Caudate nucleus (tissue), 63 donors: ENCODE measurements at places on chromosomes 1 and 21.

DNA sequence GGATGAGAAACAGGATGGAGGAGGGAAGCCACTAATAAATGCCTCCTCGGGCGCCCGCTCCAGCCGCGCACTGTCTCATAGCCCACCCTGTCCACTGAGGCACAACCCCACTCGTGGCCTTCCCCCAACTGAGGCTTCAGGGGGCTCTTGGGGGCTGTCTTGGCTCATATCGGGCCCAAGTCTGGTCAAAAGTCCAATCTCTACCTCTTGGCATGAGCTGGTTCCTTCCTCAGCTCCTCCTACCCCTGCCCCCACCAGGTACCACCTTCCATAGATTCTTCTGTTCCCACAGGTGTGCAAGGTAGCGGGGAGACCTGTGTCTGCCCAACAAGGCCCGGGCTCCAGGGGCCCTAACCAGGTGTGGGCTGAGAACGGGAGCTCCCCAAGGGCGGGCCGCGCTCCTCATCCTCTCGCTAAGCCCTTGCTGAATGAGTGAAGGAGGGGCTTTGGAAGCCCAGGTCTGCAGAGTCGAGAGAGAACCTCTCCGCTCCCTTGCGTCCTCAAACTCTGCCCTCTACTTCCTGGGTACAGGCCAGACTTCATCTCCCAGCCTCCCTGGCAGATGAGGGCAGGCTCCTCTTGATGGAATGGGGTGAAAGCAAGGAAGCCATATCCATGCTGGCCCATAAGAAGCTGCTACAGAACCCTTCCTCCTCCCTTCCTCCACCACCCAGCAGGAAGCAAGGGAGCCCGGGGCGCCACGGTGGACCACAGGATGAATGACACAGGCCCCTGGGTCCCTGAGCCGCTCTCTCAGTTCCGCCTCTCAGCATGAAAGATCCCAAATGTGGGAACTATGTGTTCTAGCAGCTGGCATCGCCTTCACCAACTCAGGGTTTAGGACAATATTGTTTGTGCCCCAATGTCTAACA, 74.7 kb downstream of the PSMG1 start:
- no peak for DNase-seq

DNA sequence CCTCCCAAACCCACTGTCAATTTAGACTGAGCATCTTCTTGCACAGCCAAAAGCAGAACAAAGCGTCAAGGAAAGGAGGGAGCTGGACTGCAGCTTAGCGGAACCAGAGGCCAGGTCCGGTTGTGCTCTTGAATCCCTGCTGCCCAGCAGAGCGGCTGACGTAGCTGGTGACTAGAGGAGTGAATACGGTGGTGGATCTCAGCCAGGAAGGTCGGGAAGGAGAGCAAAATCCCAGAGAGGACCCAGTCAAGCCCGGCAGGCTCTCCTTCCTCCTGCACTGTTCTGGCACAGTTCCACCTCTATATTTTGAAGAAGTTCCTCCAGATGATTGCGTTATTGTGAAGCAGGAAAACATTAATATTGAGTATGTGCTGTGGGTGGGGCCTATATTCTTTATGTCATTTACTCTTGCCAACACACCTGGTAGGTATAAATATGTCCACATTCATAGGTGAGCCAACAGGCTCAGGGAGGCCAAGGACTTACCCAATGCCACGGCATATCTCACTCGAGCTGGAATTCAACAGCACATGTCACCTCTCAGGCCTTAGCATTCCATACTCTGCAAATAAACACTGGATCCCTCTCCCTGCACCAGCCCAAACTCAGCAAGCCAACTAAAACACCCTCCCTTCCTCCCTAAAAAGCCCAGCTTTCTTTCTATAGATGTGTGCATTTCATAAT, 23.6 kb upstream of the ABCB10 start:
- DNase-seq = no peak

DNA sequence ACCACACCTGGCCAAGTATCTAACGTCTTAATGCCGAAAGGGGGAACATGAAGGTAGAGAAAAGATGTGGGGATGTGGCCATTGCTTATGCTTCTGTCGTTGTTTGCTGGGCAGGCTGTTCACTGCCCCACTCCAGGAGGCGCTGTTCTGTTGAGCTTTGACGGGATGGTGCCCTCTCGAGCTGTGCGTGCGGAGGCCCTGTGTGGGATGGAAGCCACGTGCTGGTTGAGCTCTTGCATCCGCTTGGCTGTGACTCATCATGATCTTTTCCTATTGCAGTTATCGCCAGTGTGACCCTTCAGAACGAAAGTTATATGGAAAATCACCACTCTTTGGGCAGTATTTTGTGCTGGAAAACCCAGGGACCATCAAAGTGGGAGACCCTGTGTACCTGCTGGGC, 26.3 kb downstream of the MTARC1 start:
- DNase-seq = no peak

DNA sequence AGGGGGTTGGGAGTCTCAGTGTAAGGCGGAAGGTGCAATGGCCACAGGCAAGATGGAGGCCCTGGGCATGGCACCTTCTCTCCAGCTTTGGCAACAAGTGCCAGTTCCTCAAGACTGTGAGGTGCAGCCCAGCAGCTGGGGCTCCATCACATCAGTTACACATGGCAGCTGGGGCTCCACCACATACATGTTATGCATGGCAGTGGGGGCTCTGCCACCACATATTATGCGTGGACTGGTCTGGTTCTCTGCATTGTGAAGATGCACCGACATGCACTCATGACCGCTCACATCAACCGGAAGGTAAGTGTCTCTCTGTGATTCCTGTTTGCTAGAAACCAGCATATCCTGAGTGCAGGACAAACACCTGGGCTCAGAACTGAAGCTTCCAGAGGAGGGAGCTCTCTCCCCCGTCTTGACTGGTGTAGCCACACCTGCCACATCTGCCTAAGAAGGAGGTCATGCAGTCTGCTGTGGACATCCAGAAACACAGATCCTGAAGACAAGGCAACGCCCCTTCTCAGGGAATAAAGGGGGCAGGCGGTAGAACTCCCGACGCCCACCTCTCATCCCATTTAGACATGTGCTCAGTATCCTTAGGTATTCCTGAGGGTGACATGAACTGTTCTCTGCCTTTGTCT, 104.1 kb upstream of the TMPRSS2 start:
- no peak for DNase-seq

DNA sequence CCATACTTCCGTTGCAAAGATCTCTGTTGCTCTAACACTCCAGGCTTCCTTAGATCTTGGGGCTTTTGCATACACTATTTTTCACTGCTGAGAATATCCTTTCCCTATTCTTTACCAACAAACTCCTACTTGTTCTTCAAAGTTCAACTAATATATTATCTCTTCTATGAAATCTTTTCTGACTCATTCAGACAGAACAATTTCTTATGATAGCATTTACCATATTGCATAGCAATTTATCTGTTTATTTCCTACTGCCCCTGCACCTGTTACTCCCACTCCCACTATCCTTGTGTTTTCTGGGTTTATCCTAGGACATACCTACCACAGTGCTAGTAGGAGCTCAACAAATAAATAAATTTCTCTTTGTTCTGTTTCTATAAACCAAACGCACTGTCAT, 11.0 kb downstream of the GADD45A start:
- no peak for DNase-seq

GRCh38 chr1:174939775-174940545, 59.8 kb upstream of the CACYBP start:
- no peak for DNase-seq

- DNase-seq = no peak
These were observed 20.2 kb downstream of the THEM4 start for GRCh38 chr1:151888972-151889570.

DNA sequence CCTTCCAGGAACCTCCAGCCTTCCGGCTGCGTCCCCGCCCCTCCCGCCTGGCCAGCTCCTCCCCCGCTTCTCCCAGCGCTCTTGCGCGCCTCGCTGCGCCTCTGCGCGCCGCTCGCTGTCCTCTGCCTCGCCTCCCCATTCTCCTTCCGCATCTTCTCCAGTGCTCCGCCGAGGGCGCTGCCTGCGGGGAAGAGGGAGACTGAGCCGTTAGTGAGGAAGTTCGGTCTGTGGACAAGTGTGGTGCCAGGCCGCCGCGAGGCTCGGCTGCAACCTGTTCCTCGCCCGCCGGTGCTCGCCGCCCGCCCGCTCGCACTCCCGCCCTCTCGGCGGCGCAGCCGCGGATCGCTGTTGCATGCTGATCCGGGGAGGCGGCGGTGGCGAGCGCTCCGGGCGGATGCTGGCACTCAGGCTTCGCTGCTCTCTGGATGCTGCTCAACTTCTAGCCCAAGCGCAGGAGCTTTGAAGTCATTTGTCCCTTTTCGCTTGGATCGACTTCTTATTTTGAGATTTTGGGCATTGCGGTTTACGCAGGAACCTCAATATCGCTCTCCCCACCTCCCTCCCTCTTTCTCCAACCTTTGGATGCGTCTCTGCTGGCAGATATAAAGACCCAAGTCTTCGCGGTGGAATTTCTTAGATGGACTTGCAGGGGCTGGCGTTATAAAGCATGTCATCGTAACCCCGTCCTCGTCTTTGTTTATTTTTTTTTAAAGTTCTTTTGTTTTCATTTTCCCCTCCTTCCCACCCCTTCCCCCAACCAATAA, 614 bp upstream of the CACNA1E start:
- peak; percentile 46 for DNase-seq

GRCh38 chr1:85363521-85363920, 87.1 kb upstream of the BCL10 start:
- DNase-seq = no peak

GRCh38 chr1:240094041-240094722, 2.5 kb downstream of the FMN2 start:
- no peak for DNase-seq

GRCh38 chr1:32341971-32342370, 5.9 kb upstream of the MARCKSL1 start:
- no peak for DNase-seq

- DNase-seq = no peak
These were observed 57.4 kb downstream of the ARID4B start for GRCh38 chr1:235270625-235271024.

- DNase-seq = no peak
These were observed 130.0 kb upstream of the TNR start for GRCh38 chr1:175873290-175873935.

DNA sequence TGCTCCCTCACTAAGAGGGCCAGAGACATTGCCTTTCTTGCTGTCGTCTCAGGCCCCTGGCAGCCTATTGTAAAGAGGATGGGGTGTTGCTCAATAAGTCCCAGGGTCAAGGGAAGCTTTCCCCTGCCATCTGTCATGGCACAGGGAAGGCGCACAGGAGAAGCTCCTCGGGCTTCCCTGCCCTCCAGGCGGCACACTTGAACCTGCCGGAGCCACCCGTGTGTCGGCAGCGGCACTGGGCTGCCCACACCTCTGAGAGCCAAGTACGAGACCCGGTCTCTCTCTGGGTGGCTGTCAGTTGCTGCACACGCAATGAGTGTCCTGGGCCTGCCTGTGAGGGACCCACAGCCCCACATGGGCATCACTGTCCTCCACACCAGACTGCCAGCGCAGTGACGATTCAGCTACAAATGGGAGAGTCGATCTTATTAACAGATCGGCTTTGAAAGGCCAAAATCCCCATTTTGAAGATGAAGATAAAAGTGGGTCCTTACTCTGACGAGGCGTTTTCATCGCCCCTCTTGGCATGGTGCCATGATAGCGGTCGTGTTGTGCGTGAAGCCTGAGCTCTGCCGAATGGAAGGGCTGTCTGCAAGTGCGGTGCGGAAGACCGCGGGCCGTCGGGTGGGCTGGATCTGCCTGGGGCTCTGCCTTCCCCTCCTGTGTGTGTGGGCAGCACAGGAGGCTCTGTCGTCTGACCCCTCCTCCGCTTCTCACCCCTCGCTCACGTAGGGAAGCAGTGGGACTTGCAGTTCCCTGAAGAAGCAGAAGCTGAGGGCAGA, 29.2 kb upstream of the PDXK start:
- no peak for DNase-seq

GRCh38 chr1:231512147-231512698, 16.2 kb upstream of the TSNAX start:
- DNase-seq = no peak

- no peak for DNase-seq
These were observed 20.2 kb downstream of the DPT start for GRCh38 chr1:168708698-168709404.

GRCh38 chr1:222910699-222911098, 95.9 kb downstream of the DISP1 start:
- DNase-seq = no peak

DNA sequence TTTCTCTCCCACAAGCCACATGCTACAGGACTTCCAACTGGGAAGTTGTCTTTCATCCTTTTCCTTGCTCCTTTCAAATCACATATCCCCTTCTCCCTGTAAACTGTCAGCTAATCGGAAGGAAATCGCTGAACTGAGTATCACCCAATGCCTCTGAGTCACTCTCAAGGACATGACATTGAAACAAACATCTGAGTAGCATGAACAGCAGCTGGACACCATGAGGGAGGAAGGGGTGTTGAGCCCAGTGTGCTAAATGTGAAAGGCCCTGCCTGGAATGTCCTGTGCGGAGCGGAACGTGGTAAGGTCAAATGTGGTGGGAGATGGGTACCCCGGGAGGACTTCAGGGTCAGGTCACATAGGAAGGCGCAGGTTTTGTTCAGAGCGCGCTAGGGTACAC, at the start of gene OR2AJ1:
Gene OR2AJ1, plus strand, starts transcription at position 22 of the 400 bp plus-strand sequence. CDS start 8,880 bp downstream, outside the sequence.
- no peak for DNase-seq

GRCh38 chr1:26281971-26282370, 2.1 kb downstream of the SH3BGRL3 start:
- no peak for DNase-seq

DNA sequence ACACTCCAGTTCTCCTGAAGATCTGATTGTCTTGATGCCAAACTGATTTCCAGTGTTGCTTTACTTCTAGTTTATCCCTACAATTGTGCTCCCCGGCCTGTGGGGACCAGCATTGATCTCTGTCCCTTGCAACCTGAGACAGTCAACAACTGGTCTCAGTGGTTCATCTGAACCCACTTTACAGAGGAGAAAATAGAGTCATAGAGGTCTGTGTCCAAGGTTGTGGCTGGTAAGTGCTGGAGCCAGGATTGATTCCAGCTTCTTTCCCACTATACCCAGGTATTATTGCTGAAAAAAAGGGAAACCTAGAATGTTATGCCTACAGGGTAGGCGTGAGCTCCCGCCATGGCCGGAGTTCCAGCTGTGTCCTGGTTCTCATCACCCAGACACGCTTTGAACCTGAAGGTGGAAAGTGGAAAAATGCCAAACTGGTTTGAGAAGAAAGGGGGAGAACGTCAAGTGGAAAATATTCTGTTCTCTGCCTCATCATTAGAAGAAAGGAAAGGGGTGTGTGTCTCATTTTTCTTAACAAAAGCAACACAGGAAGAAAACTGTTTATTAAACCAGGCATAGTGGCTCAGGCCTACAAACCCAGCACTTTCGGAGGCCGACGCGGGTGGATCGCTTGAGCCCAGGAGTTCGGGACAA, 60.7 kb upstream of the ITPKB start:
- DNase-seq = no peak

DNA sequence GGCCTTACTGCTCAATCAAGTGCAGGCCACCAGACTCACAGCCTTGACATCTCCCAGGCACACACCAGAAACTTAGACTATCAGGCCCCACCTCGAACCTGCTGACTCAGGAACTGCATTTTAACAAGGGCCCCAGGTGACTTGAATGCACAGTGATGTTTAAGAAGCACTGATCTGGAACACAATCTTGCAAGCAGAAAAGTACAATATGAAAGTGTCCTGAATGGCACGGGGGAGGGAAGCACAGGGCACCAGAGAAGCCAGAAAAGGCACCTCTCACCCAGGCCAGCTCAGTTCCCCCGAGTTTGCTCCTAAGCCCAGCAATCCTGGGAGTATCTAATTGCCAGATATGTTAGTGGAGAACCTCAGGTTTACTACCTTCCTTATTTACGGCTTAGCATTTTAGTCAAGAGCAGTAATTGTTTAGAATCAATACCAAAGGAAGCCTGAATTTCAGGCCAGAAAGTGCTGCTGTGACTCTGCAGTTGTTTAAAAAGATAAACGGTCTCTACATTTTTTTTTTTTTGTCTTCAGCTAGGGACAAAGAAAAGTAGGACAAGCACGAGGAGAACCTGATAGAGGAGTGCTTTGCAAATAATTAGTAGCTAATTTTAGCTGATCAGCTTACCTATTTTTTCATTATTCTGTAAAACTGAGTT, 50.9 kb upstream of the CDC42BPA start:
- no peak for DNase-seq
